ENCODE measurements at places on chromosomes 6 and 20. TPM values are rescaled to one million over a fixed set of nuclear protein-coding genes. Genes with fewer than 3 reads are reported as not detected.

DNA sequence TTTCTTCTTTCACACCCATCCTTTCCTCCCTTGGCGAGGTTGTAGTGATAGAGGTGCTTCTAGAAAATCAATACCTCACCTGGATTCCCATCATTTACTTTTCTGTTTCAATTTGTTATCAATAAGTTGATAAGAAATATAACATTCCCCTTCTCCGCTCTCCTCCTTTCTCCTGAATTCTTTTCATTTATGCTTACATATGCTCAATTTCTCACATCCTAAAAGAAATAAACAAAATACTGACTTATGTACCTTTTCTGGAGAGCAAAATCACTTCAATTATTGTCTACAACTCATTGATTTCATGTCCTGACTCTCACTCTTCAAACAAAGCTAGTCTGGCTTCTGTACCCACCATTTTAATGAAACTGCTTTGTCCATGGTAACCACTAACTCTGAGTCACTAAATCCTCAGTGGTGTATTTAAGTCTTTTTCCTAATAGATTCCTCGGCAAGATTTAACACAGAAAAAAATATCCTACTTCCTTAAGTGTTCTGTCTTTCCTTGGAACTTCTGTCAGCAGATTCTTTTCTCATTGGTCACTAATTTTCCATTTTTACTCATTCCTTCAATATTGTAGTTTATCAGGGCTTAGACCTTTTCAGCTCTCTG lies 289.6 kb downstream of the RFPL4B start:
- DNase-seq = peak; percentile 6

AKAP12 gene
- 62.0 TPM for polyA plus RNA-seq

GRCh38 chr20:33273117-33273851 lies 9.7 kb upstream of the BPIFB1 start:
- no peak for DNase-seq

RPP21 gene
- 19.7 TPM for polyA plus RNA-seq

DNA sequence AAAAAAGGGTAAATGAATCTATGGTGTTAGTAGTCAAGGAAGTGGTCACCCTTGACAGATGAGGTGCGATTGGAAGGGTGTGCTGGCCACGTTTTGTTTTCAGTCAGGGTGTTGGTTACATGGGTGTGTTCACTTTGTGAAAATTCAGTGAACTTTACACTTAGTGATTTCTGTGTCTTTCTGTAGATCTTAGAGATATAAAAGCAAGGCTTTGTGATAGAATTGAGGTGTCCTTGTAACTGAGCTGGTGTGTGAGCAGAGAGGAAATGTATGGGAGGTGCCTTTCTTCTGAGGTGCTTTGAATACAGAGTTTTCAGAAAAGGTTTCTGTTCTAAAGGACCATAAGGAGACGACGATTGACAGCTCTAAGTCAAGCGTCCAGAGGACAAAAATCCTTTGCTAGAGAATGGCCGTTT lies 90.5 kb downstream of the SAMD3 start:
- DNase-seq = no peak

- DNase-seq = no peak
Measured at GRCh38 chr20:40192081-40192480, 497.0 kb downstream of the MAFB start.

Measured in AG04450 (cell line).